Gastroesophageal sphincter (tissue), 4 donors: ENCODE measurements at places on chromosomes 3 and 15.

GRCh38 chr3:142239421-142239820 is 14.0 kb upstream of the GK5 start:
- no peak for ATAC-seq

- no peak for ATAC-seq
Observed at GRCh38 chr3:13876451-13877100, 3.3 kb downstream of the WNT7A start.

GRCh38 chr3:29606416-29606815 is 325.5 kb downstream of the RBMS3 start:
- no peak for ATAC-seq

DNA sequence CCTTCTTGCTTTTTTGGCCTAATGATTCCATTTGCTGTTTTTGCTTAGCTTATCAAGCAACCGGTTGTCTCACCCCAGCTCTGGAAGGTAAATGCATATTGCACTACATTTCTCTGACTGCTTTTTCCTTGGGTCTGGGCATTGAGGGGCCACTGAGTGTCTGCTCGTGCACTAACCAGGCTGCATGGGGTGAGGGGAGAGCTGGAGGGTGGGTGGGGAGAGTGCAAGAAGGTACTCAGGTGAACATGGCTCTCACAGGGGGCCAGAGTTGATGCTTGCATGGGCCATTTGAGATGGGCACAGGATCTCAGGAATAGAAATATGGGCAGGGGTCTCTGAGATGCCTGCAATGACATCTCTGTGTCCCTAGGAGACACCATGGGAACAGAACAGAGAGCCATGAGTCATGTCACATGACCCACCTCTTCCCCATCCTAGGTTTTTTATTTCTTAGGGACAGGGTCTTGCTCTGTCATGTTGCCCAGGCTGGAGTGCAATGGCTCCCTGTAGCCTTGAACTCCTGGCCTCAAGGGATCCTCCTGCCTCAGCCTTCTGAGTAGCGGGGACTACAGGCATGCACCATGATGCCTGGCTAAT is 6.2 kb downstream of the ALPK3 start:
- no peak for ATAC-seq

DNA sequence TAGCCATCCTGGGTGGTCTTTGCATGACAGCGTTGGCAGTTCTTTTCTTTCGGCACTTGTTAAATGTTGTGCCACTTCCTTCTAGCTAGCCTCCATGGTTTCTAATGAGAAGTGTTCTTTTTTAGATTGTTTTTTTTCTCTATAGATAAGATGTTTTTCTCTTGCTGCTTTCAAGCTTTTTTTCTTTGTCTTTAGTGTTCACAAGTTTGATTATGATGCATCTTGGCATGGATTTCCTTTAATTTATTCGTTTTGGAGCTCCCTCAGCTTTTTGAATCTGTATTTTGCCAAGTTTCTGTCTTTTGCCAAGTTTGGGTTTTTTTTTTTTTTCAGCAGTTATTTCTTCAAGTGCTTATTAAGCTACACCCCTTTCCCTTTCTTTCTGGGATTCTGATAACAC is 53.1 kb downstream of the TM2D3 start:
- ATAC-seq, result no peak

GRCh38 chr3:135766115-135766514 is 199.4 kb upstream of the PPP2R3A start:
- ATAC-seq, result no peak
